ENCODE measurements at places on chromosomes 16 and 17.

GRCh38 chr16:83913245-83913633 lies 14.3 kb downstream of the MLYCD start:
- DNase-seq: no peak

GRCh38 chr16:56864960-56865359 lies at the start of gene SLC12A3:
TSS of gene SLC12A3 (plus strand) at chr16:56865207. CDS start at chr16:56865236, 29 bp downstream.
- no peak for DNase-seq

GRCh38 chr16:66908762-66909559 lies 9.7 kb downstream of the CDH16 start:
- no peak for DNase-seq

- no peak for DNase-seq
These were observed 5.8 kb upstream of the RPRML start for GRCh38 chr17:46984892-46985291.

DNA sequence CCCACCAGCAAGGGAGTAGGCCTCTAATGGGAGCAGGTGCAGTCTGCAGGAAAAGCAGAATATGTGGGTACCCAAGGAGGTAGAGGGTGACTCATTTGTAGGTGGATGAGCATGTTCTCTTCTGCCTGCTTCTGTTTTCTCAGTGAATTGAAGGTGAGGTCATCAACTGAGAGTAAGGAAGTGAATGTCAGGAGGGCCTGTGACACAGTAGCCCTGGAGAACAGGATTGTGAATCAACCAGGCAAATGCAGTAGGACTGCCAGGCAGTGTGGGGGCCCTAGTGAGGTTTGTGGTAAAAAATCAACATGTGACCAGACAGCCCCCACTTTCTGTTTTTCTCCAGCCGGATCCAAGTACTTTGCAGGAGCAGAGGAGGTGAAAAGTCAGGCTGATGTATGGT lies 150.5 kb upstream of the SOX9 start:
- DNase-seq: peak; percentile 68

DNA sequence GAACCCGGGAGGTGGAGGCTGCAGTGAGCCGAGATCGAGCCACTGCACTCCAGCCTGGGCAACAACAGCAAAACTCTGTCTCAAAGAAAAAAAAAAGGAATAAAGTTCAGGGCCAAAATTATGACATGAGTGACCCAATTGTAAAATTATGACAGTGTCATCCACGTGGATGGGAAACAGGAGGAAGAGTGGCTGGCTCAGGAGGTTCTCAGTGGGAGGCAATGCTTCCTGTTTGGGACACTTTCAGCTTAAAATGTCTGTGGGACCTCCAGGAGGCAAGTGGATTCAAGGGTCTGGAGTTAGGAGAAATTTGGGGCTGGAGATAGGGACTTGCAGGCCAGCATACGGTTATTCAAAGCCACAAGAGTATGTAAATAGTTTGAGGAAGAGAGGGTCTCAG lies 8.0 kb upstream of the STX4 start:
- DNase-seq: no peak

- peak; percentile 59 for DNase-seq
These were observed 2.3 kb downstream of the CMIP start for GRCh38 chr16:81446907-81447268.

- no peak for DNase-seq
These were observed 48.3 kb downstream of the RNF213 start for GRCh38 chr17:80308692-80309517.

- no peak for DNase-seq
These were observed 12.0 kb upstream of the TMEM97 start for GRCh38 chr17:28306954-28307401.

- no peak for DNase-seq
These were observed 143.6 kb downstream of the COPRS start for GRCh38 chr17:31715446-31715845.

DNA sequence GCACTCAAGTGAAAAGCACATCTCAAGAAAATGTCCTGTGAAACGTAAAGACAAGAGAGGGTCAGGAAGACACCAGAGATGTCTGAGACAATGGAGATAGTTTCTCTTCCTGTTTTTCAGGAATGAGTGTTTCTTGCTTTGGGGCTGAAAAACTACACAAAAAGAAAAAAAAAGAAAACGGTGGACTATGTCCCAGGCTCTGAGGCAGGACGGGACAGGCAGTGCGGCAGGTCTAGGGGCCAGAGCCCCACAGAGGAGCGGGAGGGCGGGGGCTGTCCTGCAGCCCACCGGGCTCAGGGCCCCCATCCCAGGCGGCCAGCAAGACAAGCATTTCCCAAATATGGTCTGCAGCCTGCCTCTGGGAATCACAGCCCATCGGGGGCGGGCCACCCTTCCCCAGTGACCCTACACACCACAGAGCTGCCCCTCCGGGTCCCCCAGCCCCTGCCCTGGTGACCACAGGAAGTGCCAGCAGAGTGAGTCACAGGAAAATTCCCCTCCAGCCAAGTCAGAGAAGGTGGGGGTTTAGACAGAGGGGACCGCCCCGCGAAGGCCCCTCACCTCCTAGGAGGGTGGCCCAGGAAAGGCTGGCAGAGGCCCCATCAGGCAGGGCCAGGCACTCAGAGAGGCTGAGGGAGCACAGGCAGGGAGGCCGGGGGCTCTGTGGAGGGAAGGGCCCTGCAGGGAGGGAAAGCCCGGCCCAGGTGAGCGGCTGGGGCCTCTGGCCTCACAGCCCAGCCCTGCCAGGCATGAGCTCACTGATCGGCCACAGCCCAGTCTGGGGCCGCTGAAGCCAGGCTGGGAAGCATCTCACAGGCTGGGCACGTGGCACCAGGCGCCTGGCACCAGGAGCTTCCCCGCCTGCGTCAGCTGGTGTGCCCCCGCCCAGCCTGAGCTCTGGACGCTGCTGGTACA lies 6.3 kb downstream of the BCAR1 start:
- peak; percentile 78 for DNase-seq

GRCh38 chr17:6753546-6753945 lies 2.3 kb upstream of the XAF1 start:
- no peak for DNase-seq

GRCh38 chr17:72996791-72997190 lies 95.7 kb downstream of the SLC39A11 start:
- no peak for DNase-seq

GRCh38 chr17:74637265-74637664 lies 13.7 kb upstream of the CD300E start:
- no peak for DNase-seq

DNA sequence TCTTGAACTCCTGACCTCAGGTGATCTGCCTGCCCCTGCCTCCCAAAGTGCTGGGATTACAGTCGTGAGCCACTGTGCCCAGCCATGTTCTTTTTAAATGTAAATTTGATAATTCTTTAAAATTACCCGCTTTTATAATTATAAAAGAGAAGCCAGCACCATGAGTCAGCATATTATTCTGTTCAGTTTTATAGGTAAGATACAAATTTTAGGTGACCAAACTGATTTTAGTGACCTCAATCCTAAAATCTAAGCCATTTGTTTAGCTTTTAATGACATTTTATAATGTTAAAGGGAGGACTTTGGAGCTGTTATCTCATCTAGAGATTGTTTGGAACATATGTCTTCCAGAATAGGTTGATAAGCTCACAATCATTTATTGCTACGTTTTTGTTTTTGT lies 20.8 kb upstream of the PPM1E start:
- DNase-seq: no peak

DNA sequence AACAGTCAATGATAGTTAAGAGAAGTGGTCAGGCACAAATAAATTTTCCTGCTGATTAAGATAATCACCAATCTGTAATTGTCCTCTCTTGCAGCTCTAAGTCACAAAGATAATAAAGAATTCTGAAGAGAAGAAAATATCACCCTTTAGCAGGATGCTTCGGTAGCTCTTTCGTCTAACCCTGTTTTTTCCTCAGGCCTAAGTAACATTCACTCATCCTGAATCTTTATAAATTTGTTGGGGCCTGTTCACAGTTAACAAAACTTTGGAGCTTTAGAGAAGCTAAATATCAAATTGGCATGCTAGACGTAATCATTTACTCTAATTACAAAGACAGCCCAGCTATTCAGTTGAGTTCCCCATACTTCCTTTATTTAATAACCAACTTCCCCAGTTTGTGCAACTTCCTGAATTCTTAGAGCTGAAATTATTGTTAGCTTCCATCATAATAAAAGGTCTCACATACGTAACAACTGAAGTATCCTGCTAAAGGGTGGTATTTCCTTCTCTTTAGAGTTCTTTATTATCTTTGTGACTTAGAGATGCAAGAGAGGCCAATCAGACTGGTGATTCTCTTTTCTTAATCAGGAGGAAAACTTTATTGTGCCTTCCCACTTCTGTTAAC lies 118.6 kb downstream of the TANGO6 start:
- no peak for DNase-seq

DNA sequence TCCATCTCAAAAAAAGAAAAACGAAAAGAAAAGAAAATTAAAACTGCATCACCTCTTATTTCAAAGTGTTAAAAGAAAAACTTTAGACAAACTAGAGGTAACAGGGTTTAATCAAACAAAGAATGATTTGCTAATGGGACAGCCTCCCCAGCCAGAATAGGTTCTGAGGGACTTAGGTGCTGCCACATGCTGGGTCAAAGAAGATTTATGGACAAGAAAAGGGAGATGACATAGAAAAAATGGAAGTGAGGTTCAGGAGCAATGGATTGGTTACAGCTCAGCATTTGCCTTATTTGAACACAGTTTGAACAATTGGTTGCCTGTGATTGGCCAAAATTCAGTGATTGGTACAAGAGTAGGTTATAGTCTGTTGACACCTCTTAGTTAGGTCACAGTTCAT lies 21.1 kb downstream of the TMC5 start:
- DNase-seq: no peak

GRCh38 chr17:13554231-13554630 lies 47.5 kb downstream of the HS3ST3A1 start:
- no peak for DNase-seq

DNA sequence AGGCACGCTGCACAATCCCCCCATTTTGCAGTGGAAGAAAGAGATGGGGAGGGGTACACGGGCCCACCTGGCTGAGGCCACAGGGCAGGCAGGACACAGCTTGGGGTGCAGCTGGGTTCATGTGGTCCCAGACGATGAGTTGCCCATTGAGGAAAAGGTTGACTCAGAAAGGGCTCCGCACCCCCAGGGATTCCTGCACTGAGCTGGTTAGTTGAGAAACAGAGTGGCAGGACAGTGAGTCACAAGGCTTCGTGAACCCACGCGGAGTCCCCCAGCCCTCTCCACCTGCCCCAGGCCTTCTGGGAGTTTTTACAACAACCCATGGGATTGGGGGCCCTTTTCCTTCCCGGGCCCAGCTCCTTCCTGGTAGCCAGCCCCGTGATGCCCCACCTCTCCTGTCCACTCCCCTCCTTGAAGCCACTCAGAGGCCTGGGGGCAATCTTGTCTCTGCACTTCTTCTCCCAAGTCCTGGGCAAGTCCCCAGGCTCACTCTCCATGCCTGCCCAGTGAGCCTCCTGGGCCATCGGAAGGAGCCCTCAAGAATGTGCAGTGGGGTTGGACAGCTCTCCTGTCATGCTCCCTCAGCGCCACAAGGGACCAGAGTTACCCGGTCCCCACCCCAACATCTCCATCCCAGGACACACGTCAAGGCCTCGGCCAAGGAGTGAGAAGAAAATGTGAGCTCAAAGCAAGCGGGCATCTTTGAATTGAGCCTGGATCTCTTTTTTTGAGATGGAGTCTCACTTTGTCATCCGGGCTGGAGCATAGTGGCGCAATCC lies 251.2 kb downstream of the PARN start:
- DNase-seq: peak; percentile 86

DNA sequence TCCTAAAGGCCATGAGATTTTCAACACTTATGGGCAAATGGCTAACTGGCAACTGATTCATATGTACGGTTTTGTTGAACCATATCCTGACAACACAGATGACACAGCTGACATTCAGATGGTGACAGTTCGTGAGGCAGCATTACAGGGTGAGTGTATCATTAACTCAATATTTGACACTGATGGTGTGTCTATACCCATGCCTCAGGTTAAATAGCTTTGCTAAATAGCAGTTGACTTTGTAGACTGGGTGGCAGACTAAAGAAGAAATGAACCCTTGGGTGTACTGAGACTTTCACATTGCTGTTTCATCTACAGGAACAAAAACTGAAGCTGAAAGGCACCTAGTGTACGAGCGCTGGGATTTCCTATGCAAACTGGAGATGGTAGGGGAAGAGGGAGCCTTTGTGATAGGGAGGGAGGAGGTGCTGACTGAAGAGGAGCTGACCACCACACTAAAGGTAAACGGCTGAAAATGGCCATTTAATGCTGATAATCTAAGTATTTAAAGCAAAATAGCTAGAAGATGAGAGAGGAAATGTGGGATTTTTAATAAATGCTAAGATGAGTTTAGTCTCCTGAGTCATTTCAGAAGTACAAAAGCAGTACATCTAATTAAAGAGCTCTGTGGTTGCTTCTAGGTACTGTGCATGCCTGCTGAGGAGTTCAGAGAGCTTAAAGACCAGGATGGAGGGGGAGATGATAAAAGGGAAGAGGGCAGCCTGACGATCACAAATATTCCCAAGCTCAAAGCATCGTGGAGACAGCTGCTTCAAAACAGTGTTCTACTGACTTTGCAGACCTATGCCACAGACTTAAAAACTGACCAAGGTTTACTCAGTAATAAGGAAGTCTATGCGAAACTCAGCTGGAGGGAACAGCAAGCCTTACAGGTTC lies 3.0 kb downstream of the SETD6 start:
- no peak for DNase-seq
